ENCODE measurements at places on chromosomes 5 and 9.

DNA sequence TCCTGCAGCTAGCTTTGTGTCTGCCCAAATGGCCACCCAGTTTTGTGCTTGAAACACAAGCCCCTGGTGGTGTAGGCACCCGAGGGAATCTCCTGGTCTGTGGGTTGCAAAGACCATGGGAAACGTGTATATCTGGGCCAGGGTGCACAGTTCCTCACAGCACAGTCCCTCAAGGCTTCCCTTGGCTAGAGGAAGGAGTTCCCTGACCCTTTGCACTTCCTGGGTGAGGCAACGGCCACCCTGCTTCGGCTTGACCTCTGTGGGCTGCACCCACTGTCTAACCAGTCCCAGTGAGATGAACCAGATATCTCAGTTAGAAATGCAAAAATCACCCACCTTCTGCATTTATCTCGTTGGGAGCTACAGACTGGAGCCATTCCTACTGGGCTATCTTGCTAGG, 865.0 kb upstream of the ACO1 start:
- DNase-seq: no peak

GRCh38 chr5:178751286-178751685, 20.8 kb upstream of the ZNF354A start:
- DNase-seq: no peak

- peak; percentile 40 for DNase-seq
Measured at GRCh38 chr9:26975728-26976707, 19.8 kb downstream of the IFT74 start.

DNA sequence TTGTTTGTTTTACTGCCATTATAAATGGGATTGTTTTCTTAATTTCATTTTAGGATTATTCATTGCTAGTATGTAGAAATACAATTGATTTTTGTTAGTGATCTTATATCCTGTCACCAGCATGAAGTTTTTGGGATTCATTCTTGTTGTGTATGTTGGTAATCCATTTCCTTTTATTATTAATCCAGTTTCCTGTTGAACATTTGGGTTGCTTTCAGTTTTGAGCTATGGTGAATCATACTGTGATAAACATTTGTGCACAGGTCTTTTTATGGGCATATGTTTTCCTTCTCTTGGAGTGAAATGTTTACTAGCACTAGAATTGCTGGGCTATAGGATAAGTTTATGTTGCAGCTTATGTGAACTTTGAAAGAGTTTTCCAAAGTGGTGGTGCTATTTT, 69.6 kb downstream of the MAN2A1 start:
- no peak for DNase-seq

DNA sequence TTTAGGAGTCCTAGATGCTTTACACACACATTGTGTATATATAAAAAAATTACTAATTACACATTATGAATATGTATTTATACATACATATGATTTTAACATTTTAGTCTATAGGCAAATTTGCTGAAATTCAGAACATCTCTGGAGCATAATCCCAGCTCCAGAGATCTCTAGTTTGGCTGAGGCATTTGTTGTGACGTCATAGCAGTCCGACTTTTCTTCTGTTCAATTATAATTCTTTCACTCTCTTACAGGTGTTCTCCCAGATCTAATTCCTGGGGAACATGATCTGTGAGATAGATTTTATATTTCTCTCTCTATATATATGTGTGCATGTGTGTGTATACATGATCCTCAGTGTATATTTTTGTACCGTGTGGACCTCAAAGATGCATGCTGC, 1876.2 kb downstream of the EFNA5 start:
- no peak for DNase-seq

Data from stromal cell of bone marrow (primary cell).